ENCODE measurements at places on chromosomes 1 and 21.

DNA sequence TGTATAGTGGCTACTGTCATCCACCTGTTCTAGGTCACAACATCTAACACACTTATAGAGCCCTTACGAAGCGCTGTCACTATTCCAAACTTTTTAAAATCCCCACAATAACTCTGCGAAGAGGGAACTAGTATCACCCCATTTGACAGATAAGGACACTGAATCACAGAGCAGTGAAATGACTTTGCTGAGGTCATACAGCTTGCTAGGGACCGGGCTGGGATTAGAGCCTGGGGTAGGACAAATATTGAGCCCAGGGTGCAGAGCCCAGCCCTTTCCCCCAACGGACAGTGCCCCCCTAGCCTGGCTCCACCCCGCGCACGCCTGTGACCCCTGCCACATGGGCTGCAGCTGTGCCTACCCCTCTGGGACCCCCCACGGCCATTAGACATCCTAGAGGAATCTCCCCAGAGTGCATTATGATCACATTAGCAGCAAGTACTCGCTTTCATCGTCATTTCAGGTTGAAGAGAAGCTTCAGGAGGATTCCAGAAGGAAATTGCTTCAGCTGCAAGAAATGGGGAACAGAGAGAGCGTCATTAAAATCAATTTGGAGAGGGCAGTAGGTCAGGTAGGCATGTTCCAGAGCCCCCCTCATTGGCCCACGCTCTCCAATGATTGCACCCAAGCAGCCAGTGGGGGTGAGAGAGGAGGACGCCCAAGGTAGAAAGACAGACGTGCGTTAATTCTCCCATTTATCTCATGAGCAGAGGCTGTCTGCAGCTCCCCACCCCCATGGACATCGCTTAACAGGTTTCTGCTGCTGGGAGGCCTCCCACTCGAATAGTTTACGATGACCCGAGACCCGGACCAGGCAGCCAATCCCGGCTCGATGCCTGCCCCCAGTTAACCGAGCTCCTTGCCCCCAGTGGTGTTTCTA, 77.2 kb downstream of the FHAD1 start:
- no peak for DNase-seq

GRCh38 chr1:97508653-97509218, 412.1 kb downstream of the DPYD start:
- DNase-seq: no peak

- DNase-seq: no peak
Observed at GRCh38 chr1:38865112-38865715, 5.6 kb upstream of the RRAGC start.

DNA sequence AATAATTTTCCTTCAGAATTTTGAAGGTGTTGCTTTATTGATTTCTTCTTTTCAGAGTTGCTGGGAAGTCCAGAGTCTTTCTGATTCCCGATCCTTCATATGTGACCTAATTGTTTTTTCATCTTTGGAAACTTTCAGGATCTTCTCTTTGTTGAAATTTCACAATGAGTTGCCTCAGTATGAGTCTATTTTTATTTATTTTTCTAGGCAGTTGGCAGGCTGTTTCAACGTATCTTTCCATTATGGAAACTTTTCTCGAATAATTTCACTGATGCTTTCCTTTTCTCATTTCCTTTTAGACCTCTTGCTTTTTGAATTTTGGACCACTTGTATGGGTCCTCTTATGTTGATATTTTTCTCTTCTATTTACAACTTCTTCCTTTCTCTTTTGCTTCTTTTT, 354.3 kb downstream of the TGFB2 start:
- no peak for DNase-seq

DNA sequence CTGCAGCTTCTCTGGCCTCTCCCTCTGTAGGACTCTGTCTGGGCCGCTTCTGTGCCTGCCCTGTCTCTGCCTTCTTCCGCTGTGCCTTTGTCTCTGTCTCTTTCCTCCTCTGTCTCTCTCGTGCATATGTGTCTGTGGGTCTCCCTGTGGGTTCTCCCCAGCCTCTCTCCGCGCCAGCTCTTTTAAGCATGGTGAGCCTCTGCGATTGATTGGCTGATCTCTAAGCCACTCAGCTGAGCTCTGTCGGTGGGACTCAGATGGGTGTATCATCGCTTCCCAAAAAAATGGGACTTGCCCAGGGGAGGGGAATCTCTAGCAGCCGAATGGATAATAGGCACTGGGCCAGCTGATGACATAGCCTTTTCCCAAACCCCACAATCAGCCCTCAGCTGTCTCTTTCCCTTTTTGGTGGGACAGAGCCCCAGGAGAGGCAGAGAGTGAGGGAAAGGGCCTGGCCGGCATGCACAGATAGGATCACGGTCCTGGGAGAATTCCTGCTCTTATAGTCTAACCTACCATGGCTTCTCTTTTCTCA, at the start of gene ADAMTS4:
TSS of gene ADAMTS4 (minus strand) at position 158 of the 535 bp plus-strand sequence. CDS start 427 bp downstream, outside the sequence.
- DNase-seq: no peak

DNA sequence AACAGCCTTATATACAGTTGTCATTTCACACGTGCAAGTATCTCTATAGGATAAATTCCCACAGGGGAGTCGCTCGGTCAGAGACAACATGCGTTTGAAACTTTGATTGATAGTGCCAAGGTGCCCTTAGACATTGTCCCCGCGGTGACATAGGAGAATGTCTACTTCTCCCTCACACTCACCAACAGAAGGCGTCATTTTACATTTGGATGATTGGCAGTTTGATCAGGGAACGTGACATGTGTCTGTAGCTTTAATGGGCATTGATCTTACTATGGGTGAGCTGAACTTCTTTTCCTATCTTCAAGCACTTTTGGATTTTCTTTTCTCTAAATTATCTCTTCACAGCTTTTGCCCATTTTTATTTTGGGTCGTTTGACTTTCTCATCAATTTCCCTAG, 42.6 kb upstream of the PAX7 start:
- DNase-seq: no peak

DNA sequence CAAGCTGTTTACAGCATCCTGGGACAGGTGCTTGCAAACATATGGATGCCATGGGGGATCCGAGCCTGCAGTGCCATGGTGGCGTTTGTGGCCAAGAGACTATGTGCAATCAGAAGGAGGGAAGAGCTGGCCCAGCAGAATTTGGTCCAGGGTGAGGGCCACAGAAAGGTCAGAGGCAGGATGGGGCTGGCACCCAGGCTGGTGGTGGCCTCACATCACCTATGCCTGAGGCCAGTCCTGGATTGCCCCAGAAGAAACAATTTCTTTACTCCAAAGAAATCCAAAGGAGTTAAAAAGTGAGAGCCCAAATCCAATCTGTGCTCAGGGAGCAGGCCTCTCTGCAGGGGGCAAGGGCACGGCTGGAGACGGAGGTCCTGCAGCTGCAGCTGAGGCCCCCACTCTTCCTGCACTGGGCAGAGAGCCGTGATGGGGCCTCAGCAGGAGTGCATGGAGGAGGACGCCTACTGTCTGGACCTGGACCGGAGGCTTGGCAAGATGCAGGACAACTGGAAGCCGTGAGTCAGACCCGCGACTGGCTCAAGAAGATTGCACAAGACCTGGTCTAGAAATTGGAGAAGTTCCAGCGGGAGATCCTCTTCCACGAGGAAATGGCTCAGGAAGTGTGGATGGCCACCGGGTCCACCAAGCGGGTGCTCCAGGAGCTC, 163.5 kb downstream of the RYR2 start:
- DNase-seq: no peak

GRCh38 chr1:27161594-27161993, 6.7 kb upstream of the SLC9A1 start:
- no peak for DNase-seq

GRCh38 chr1:223886516-223886921, 40.8 kb upstream of the TP53BP2 start:
- no peak for DNase-seq

- peak; percentile 47 for DNase-seq
Observed at GRCh38 chr1:9628541-9629444, 22.7 kb upstream of the PIK3CD start.

DNA sequence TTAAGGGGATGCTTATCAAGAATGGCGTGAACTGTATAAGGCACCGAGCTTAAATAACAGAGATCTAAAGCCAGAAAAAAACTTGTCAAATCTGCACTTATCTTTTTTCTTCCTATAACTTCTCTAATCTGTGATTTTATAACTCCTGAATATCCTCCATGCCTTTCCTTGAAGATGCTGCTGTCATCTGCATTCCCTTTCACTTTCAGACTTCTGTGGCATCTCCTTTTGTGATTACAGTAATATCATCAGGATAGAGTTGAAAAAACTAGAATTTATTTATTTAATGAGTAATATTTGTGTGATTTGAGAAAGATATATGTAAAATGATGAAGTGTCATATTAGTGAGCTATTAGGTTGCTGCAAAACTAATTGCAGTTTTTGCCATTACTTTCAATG, 357.8 kb upstream of the PTBP2 start:
- DNase-seq: no peak

GRCh38 chr1:11044849-11045427, 2.1 kb downstream of the MASP2 start:
- no peak for DNase-seq

- no peak for DNase-seq
Observed at GRCh38 chr21:38771536-38771935, 34.2 kb upstream of the ETS2 start.

DNA sequence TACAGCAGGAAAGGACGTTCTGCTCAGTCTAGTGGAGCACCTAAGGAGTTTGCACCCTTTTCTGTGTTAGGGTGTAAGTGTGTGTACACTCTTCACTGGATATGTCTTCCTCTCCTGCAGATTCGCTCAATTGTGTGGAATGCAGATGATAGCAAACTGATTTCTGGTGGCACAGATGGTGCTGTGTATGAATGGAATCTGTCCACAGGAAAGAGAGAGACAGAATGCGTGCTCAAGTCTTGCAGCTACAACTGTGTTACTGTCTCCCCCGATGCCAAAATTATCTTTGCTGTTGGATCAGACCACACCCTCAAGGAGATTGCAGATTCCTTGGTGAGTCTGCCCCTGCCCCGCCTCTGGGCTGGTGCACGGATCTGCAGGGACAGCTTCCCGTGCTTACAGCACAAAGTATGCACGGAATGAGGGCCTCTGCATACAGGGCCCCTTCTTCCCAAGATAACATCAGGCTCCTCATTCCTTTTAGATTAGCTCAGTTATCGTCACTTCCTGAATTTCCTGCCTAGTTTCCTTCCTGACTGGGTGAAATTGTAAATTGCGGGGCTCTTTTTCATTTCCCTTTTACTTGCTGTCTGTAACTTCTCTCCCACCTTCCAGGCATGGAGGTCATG, 34.6 kb downstream of the CFAP57 start:
- no peak for DNase-seq

GRCh38 chr1:58233729-58234128, 312.8 kb downstream of the OMA1 start:
- DNase-seq: no peak

DNA sequence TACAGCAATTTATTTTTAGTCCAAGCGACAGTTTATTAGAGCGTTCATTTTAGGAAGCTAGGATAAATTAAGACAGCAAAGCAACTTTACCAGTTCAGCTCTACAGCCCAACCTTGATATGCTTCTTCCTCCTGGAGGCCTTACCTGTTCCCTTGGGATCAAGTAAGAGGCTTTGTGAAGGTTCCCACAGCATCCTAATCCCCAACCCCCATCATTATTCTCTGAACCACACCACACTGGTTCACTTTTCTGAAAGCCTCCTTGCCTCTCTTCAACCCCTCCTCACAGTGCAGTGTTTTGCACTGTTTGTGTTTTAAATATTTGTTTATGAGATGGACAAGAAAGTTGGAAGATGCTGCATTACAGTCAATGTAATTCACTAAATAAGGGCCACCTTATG, 126.3 kb upstream of the CXADR start:
- no peak for DNase-seq

GRCh38 chr1:230354005-230354404, 72.1 kb downstream of the PGBD5 start:
- no peak for DNase-seq

DNA sequence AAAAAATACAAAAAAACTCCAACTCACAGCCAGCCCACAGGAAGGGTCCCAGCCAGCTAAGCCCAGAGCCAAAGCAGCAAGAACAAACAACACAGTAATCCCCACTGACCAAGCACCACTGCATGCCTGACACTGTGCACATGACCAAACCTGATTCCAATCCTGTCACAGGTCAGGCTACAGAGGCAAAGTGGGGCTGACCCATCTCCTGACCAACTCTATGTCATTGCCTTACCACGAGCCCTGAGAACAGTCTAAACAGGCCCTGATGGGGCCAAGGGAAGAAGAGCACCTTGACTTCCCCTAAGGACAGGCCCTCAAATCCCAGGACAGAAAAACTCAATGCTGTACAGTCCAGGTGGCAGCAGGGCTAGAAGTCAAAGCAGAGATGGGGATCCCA, 2.4 kb downstream of the LSS start:
- DNase-seq: no peak

- DNase-seq: no peak
Observed at GRCh38 chr1:24250224-24250623, 63.1 kb upstream of the IFNLR1 start.

GRCh38 chr1:19465123-19465522, 20.2 kb downstream of the CAPZB start:
- DNase-seq: no peak

DNA sequence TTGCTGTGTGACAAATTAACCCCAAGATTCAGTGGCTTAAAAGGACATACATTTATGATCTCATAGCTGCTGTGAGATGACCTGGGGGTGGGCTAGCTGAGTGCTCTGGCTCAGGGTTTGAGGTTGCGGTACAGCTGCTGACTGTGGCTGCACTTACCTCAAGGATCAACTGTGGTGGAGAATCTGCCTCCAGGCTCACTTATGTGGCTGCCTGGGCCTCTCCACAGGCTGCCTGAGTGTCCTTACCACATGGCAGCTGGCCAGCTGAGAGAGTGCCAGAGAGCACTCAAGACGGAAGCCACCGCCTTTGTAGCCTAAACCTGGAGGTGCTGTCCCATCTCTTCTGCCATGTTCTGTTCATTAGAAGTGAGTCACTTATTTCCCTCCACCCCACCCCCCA, 5.7 kb downstream of the LRRC71 start:
- DNase-seq: no peak

GRCh38 chr21:41953249-41953830, 478 bp downstream of the C2CD2 start:
- DNase-seq: no peak

- DNase-seq: no peak
Observed at GRCh38 chr1:170318736-170319135, 173.0 kb downstream of the NTMT2 start.

- DNase-seq: no peak
Observed at GRCh38 chr1:192657760-192658159, 21.8 kb downstream of the RGS13 start.

Data from stimulated activated CD4-positive, alpha-beta T cell treated with anti-CD3 and anti-CD28 coated beads, TNF-alpha, amount 100 ng/mL, for 4 hours (primary cell).